Large intestine (tissue), 12 donors: ENCODE measurements at places on chromosomes 6 and 20.
A peak's percentile ranks its signal among the peaks of the same experiment; 100 is the strongest.

DNA sequence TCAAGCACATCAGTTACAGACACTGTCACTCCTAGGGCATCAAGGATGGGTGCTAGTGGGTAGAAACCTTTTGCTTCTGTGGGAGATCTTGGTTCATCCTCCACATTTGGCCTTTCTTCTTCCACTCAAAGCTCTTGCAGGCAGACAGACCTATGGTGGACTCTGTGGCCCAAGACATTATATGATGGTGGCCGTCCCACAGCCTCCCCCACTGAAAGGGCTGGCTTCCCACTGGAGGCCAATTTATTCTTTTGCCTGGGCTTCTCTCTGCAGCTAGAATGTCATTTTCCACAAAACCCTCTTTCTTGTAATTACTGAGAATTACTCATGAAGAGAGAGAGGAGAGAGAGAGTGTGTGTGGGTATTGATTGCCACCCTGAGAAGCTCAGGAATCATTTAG is 43.8 kb downstream of the CD40 start:
- DNase-seq: no peak

- DNase-seq: no peak
These were observed 682.1 kb upstream of the ADGRB3 start for GRCh38 chr6:67952948-67953347.

GRCh38 chr6:139323511-139324300 is 31.9 kb upstream of the TXLNB start:
- peak; percentile 60 for DNase-seq

GRCh38 chr6:44806656-44807055 is 419.1 kb downstream of the CDC5L start:
- DNase-seq: peak; percentile 63

GRCh38 chr20:7596541-7596940 is 343.7 kb downstream of the HAO1 start:
- no peak for DNase-seq

- no peak for DNase-seq
These were observed 23.7 kb upstream of the FUCA2 start for GRCh38 chr6:143535189-143535614.

DNA sequence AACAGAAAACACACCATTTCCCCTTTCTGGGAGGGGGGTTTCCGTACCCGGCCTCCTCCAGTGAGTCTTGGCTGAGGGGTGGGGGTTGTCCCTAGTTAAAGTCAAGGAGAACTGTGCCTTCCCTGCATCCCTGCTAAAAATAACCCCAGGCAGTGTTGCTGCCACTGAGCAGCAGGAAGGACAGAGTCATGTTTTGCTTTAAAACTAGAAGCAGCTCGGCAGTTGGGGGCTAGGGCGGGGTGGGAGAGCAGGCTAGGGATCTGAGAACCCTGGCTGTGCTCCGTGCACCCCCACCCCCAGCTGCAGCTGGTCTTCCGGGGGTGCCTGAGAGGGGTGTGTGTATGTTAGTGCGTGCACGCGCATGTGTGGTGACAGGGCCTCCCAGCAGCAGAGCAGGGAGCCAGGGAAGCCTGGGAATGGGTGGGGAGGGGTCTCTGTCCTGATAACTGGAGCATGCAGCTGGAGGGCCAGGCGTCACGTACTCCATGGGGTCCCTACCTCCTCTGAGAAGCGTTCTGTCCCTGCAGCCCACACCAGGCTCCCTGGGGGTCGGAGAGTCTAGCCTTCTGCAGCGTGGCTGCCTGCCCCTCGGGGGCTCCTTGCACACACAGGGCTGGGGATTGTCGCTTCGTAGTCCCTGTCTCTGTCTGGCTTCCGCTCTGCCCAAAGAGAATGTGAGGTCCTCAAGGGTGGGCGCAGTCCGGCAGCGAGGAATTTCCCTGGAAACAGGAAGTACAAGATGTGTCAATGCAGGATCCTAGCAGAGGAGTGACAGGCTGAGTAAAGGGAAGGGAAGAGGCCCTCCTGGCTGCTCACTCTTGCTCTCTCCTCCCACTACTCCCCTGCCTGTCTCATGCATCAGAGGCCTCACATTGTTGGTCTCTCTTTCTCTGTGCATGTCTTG is 16.8 kb upstream of the ARMC12 start:
- DNase-seq: peak; percentile 57

DNA sequence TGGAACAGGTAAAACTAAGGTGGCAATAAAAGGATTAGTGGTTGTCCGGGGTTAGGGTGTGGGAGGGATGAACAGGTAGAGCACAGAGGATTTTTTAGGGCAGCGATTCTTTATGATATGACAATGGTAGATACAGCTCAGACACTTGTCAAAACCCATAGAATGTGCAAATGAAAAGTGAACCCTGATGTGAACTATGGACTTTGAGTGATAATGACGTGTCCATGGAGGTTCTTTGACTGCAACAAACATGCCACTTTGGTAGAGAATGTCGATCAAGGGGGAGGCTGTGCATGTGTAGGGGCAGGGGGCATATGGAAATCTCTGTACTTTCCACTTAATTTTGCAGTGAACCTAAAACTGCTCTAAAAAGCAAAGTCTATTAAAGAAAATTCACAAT is 100.7 kb downstream of the LAMP5 start:
- DNase-seq: no peak

- DNase-seq: no peak
These were observed 1.9 kb downstream of the RFPL4B start for GRCh38 chr6:112348891-112349635.

DNA sequence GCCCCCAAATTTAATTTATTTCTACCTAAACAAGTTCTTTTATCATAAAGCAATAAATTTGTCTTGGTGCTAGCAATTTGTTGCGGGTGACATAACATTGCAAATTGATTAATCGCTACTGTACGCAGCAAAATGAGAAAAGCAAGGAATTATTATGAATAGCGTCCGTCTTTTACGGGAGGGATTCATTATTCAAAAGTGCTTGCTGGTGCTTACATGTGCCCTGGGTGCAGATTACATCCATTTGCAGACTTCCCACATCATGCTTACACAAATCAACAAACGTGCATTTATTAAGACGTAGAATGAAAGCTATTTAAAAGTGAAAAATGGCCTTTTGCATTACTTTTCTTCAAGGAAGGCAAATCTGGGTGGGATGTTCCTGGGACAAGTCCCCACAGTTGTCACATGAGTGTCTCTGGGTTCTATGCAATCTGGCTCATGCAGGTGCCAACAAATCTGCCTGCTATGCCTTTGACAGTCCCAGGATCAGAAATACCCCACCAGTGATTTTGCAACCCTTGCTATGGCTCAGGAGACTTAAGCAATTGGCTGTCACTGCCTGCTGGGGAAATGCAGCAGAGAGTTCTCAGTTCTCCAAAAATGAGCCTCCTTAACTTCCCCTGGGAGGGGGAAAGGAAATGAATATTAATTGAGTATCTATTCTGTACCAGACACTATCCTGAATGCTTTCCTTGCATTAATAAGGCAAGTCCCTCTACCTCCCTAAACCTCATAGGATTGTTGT is 30.1 kb upstream of the MAFB start:
- DNase-seq: no peak

DNA sequence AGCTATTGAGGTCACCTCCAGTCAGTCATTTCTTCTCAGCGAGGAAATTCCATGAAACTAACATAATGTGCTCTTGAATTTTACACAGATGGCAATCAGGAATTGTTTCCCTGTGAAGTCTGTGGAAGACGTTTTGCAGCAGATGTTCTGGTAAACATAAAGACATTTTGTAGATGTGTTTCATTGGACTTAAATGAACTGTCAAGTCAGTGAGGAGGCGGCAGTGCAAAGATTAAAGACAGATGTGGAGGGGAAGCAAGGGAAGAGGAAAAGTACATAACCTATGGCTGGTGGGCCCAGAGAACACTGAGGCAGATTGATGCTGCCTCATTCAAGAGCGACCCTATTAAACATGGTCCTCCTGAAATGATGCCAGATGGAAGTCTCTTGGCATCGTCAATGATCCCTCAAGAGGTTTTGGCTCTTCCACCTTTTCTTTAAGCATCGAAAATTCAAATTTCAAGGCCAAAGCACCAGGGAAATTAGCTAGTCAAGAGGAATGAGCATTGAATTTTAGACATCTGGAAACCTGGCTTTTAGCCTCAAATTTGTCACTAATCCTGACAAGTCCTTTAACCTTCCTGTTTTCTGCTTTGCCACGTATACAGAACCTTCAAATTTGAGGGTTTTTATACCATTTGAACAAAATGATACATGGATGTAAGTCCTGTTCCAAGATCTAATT is 20.1 kb downstream of the ZC2HC1B start:
- DNase-seq: no peak

DNA sequence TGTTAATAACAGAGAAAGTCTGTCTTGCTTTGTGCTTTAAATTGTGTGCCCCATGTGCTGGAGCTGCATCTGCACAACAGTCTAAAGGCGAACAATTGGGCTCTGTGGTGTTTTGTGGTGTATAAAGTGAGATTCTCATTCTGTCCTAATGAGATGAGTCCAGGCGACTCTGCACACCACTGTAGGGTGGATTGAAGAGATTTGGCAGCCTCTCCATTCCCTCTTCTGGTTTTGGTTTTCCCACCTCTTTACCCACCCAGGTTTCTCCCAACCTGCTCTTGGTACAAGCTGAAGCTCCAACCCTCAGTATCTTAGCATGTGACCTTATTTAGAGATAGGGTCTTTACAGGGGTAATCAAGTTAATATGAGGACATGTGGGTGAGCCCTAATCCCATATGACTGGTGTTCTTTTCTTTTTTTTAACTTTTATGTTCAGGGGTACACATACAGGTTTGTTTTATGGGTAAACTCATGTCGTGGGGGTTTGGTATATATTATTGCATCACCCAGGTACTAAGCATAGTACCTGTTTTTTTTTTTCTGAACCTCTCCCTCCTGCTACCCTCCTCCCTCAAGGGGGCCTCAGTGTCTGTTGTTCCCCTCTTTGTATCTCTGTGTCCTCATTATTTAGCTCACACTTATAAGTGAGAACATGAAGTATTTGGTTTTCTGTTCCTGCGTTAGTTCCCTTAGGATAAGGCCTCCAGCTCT is 217.6 kb upstream of the DTNBP1 start:
- no peak for DNase-seq

- no peak for DNase-seq
These were observed 106.7 kb downstream of the PRDM1 start for GRCh38 chr6:106192824-106193223.

GRCh38 chr6:4242601-4243000 is 107.2 kb upstream of the ECI2 start:
- DNase-seq: no peak

- DNase-seq: no peak
These were observed 553 bp downstream of the ZSCAN16 start for GRCh38 chr6:28124971-28125353.

GRCh38 chr6:33620158-33620855 is 815 bp upstream of the ITPR3 start:
- peak; percentile 68 for DNase-seq

DNA sequence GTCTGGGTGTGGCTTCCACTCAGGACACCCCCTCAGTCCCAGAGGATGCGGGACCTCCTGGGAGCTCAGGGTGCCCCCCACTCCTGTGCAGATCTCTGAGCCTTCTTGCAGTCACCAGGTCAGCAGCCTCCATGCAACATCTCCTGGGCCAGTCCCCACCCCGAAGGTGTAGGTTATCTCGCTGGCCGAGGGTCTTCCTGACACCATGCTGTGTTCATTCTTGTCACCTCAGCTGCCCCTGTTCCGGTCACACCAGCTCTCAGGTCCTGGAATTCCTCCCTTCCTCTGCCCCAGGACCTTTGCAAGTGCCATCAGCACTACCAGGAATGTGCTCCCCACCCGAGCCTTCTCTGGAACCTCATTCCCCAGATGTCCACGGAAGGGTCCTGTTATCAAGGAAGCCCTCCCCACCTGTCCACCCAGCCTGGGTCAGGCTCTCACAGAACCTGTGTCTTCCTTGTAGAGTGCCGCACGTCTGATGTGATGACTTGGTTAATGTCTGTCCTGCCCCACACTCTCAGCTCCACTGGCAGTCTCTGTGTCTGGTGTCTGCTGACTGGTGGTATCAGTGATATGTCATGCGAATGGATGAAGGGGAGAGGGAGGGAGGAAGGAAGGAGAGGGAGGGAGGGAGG is 329.6 kb downstream of the TAF4 start:
- no peak for DNase-seq

- DNase-seq: no peak
These were observed 27.6 kb upstream of the CDKN1A start for GRCh38 chr6:36650848-36651478.

DNA sequence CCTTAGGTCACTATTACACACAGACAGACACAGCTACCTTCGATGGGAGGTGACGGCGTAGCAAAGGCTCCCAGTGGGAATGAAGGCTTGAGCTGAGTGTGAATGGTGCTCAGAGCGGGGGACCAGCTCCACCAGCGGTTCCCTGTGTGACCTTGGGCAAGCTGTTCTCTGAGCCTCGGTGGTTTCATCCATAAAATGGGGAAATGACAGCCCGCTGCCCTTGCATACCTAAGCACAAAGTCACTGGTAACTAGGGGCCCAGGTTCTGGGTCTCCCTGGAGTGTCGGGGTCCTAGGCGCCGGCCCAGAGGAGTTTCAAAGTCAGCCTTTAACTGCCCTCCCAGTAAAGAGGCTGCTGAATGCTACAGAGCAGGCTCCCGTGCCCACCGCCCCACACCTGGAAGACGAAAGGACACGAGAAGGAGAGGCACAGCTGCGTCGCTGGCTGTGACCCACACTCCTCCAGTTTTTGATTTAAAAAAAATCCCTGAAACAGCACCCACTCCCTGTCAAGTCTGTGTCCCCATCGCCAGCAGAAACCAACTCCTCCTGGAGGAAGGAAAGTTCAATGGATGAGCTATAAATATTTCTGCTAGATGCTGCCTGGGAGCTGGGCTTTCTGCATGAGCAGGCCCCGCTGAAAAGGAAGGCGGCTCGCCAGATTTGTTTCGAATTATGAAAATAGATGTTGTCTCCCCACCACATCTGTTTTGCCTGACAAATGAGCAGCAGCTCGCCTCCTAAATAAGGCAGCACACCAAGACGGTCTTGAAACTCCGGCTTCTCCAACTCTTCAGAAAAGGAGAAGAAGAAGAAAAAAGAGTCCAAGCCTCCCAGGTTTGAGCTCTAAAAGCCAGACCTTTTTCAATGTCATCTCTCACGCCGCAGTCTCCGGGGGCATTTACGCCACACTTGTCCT is 27.4 kb downstream of the PMEPA1 start:
- no peak for DNase-seq

DNA sequence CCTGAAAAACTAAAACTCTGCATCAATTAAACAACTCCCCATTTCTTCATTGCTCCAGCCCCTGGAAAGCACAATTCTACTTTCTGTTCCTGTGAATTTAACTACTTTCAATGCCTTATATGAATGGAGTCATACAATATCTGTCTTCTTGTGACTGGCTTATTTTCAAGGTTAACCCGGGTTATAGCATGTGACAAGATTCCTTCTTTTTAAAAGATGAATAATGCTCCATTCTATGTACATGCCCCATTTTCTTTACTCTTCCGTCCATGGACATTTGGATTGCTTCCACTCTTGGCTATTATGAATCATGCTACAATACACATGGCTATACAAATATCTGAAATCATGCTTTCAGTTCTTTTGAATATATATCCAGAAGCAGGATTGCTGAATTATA is 334.9 kb upstream of the ID4 start:
- DNase-seq: no peak

- no peak for DNase-seq
These were observed 174.6 kb downstream of the GJA10 start for GRCh38 chr6:90068703-90069523.

GRCh38 chr6:31441365-31442267 is 38.2 kb downstream of the MICA start:
- DNase-seq: peak; percentile 39

GRCh38 chr6:51147756-51148155 is 329.1 kb downstream of the TFAP2B start:
- no peak for DNase-seq
